ENCODE measurements at places on chromosomes 4 and X.

- DNase-seq: no peak
These were observed 390.7 kb upstream of the GALNT7 start for GRCh38 chr4:172777729-172778431.

GRCh38 chrX:22345884-22346283, 73.2 kb downstream of the CBLL2 start:
- no peak for DNase-seq

GRCh38 chr4:85600501-85600900, 125.6 kb downstream of the ARHGAP24 start:
- DNase-seq: no peak

DNA sequence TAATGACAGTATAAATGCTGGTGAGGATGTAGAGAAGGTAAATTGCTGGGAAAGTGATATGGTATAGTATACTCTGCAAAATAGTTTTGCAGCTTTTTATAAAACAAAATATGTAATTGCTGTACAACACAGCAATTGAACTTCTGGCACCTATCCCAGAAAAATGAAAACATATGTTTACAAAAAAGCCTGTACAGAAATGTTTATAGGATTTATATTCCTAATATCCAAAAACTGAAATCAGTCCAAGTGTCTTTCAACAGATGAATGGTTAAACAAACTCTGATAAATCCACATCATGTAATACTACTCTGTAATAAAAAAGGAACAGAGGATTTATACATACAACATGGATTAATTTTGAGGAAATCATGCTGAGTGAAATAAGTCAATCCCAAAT, 198.4 kb upstream of the ACTRT1 start:
- DNase-seq: no peak

DNA sequence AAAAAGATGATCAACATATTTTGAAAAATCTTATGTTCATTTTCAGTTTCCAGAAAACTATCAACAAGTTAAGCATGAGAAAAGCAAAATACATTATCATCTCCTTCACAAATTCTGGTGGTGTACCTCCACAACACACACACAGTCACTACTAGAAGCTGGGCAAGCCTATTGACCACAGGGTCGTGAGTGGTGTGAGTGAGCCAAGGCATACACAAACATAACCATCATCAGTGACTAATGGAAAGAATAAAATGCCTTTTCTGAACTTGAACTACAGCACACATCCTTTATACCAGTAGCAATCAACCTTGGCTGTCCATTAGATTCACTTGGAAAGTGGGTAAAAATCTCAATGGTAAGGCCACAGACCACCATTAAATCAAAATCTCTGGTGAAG, 180.2 kb downstream of the FAM47B start:
- no peak for DNase-seq

- DNase-seq: no peak
These were observed 339 bp downstream of the TBC1D9 start for GRCh38 chr4:140755774-140756318.

- DNase-seq: no peak
These were observed 5.5 kb downstream of the PROM1 start for GRCh38 chr4:16078195-16078760.

- DNase-seq: no peak
These were observed 263.1 kb upstream of the KLF3 start for GRCh38 chr4:38400946-38401345.

- DNase-seq: no peak
These were observed 116.1 kb downstream of the EVC2 start for GRCh38 chr4:5592272-5592671.

DNA sequence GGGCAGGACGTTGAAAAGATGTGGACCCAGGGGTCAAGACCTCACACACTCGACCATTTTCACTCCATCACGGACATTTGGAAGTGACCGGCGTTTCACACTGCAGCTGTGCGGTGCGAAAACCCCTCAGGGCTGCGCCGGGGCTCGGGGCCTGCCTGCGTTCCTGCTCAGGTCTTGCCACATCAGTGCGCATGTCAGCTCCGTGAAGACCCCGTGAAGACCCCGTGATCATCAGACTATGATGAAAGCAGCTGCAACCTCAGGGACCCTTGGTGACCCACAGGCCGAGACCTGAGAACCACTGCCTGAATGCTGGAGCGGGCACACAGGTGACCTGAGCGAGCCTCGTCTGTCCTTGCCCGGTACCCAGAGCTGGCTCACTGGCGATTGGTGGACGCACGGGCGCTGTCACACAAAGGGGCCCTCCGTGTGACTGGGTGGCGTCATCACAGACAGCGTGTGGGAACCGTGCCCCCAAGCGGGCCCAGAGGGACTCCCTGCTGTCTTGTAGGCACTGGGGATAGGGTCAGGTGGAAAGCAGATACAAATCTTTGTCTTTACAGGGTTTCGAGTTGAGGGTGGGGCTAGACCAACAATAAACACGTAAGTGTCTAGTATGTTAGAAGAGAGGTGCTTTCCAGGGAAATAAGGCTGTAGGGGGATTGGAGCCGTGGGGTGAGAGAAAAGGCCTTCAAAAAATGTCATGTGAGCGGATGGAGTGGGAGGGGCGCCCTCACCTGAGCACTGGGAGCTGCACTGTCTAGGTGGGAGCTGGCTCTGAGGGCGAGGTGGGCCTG, 12.7 kb downstream of the MSANTD1 start:
- no peak for DNase-seq

DNA sequence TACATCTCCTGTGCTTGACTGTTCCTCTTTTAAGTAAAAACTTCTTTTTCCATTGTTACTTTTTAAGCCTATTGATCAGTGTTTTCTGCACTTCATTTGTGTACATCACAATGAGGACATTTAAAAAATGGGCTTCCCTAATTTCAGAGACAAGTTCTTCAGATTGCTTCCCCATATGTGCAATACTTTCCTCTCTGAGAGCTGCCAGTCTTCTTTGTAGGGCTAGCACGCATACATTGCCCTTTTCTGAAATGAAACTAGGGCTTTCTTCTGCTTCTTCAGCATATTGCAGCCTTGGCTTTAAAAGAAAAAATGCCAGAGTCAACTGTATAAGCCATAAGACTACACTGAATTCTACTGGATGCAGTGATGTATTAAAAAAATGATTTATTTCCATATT, 37.8 kb downstream of the FAT4 start:
- no peak for DNase-seq

DNA sequence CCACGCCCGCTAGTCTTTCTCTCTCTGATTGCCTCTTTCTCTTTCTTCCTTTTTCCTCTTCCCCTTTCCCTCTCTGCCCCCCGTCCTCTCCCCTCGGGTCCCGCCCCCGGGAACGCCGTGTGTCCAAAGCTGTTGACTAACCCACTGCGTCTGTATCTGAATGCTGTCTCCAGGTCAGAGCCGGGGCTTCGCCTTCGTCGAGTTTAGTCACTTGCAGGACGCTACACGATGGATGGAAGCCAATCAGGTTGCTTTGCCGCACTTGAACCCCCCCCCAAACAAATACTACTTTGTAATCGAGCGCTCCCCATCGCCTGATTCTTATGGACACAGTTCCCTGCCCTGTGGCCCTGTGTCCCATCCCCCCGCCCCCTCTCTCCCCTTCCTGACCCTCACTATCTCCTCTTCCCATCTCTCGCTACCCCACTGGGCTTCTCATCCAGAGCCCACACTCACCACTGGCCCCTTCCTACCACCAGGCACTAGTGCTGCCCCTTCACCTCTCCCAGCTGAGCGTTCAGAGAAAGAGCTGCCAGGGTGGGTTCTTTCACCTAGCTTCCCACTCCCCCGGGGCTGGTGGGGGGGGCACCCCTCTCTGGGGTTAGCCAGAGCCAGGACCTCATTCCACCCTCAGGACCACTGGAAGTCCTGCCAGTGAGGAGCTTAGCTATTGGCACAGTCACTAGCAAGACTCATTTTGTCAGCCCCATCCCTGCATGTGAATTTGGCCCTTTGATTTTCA, 18.6 kb upstream of the UBA1 start:
- no peak for DNase-seq

DNA sequence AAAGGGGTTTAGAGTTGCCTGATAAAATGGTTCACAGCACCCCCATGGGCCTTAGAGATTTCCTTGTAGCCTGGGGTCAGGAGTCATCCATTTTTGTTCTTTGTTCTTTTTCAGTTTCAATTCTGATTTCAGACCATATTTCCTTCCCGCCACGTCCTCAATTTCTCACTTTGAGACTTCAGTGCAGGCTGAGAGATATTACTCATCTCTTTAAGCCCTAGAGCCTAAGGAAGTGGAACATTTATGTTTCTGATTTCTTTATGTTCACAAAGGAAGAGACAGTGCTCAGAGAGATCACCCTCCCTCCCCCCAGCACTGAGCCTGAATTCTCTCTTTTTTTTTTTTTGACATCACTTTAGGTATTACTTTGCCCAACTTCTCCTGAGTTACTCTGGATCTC, 56.3 kb downstream of the MSN start:
- no peak for DNase-seq

DNA sequence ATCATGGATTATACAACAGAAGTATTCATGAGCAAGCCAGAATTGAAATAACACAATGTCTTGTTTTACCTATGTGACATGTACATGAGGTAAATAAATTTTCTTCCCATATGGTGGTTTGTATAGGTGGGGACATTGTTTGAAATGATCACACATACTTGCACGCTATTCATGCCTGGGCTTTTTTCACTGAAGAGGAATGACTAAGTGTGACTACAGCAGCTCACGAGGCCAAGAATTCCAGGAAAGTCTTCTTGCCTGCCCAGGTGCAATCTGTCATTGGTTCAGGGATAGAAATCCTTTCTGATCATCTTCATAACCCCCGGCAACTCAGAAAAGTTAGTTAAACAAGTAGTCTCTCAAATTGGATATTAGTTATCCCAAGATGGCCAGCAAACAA, 36.3 kb upstream of the AREG start:
- no peak for DNase-seq

GRCh38 chrX:44890247-44890646, 17.3 kb downstream of the KDM6A start:
- no peak for DNase-seq

Data from activated CD8-positive, alpha-beta memory T cell treated with anti-CD3 and anti-CD28 coated beads for 1 hour (primary cell).